Stimulated activated CD4-positive, alpha-beta T cell treated with anti-CD3 and anti-CD28 coated beads, Interleukin-4, amount 100 ng/mL, for 24 hours (primary cell): ENCODE measurements at places on chromosomes 1 and 21.
A peak's percentile ranks its signal among the peaks of the same experiment; 100 is the strongest.

DNA sequence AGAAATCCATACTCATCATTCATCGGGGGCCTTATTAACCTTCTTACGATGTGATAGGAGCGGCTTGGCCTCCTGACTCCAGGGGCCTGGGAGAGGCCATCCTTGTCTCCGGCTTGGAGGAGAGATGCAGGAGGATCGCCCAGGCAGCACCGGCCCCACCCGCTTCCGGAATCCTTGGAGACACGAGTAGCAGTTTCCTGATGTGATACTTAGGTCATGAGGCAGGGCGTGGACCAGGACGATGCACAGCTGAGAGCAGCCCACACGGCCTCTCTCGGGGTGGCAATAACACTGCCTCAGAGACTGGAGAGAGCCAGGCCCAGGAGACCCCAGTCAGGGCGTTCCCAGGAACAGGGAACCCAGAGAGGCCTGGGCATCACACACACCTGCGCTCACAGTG is 163.6 kb upstream of the ARHGEF16 start:
- no peak for DNase-seq

DNA sequence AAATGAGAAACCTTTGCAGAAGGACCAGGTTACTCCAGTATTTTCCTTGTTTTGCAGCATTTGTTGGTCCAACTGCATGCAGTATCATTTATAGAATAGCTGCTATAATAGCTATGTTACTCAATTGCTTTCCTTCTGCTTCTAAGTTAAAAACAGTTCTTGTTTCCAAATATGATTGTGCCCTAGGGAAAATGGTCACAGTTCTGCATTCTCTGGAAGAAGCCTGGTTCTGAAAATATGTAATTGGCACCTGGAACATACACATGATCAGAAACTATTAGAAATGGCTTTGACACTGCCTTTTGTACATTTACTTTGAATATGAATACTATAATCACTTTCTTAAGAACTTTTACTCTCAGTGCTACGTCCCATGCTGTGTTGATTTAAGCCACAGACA is 33.6 kb downstream of the HENMT1 start:
- DNase-seq = no peak

GRCh38 chr1:47568763-47569162 is 130.9 kb downstream of the FOXD2 start:
- no peak for DNase-seq

DNA sequence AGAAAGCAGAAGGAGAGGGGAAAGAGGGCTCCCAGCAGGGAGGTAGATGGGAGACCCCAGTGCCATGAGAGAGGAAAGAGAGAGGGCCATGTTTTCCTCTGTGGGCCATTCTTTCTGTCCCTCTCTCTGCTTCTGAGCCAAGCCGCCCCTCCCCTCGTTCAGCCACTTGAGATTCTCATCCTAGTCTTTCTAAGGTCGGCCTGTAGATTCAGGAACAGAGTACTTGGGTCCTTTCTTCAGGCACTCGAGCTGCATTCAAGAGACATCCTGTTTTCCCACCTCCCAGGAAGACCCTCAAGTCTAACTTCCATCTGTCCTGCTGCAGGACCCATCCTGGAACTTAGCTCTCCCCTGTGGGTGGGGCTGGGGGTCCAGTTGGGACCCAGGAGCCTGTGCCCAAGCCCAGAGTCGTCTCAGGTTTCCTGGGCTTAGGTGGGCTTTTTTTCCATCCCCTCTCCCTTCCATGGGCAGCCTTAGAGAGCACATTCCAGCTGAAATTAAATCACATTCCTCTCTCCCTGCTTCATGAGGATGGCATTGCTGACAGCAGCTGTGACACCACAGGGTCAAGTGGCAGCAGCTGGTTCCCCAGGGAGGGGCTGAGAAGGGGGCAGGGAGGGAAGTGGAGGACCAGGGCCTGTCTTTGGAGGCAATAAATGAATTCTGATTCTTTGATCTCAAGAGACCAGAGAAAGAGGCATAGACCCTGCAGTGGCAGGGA is 13.0 kb downstream of the NES start:
- DNase-seq = no peak

DNA sequence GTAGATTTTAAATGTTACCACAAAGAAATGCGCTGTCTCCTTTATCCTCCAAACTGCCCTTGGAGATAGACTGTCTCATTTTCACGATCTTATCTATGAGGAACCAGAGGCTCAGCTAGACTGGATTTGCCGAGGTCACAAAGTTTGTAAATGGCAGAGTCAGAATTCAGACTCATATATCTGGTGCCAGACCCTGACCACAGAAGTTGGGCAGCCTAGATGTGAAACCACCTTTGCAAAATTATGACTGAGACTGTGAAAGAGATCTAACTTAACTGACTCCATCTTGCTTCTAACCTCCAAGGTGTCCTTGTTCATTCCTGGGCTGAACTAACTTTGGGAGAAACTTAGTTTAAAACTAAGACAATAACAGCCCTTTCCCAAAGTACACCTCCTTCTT is 14.1 kb downstream of the CNR2 start:
- no peak for DNase-seq

- no peak for DNase-seq
Observed at GRCh38 chr1:206801467-206801866, 29.2 kb upstream of the IL10 start.

DNA sequence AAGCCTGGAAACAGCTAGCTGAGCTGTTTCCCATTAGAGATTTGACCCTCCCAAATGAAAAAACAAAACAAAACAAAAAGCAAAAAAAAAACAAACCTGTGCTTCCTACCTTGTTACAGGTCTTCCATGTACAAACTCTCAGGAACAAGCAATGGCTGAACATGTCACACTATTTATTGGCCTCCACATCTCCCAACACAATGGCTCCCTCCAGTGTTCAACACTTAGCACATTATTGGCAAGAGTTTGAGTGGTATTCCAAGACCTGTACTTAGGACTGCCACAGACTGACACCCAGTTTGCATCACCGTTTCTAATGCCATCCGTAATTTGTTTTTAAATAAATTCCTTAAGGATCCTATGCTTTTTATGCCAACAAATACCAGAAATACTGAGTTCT is 195.0 kb upstream of the OLFM3 start:
- DNase-seq = no peak

DNA sequence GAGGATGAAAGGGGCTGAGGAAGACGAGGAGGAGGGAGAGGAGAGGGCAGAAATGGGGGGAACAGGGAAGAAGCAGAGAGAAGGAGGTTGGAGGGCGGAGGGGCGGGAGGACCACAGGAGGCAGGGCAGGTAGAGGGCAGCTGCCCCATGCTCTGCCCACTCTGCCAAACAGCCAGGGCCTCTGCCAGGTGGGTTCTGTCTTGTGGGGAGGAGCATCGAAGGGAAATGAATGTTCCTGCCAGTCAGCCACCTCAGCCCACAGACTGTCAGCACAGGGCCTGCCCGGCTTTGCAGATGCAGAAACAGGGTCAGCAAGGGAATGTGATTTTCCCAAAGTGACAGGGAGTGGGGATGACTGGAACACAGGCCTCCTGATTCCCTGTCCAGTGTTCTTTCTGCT is 82.6 kb downstream of the GRIK3 start:
- DNase-seq = no peak

- no peak for DNase-seq
Observed at GRCh38 chr1:8136766-8137165, 110.7 kb upstream of the ERRFI1 start.

GRCh38 chr1:246329900-246330299 is 177.2 kb downstream of the SMYD3 start:
- peak; percentile 38 for DNase-seq
